CD4-positive, alpha-beta T cell treated with Interleukin-17A for 1 hour (primary cell): ENCODE measurements at places on chromosomes 1 and 21.

DNA sequence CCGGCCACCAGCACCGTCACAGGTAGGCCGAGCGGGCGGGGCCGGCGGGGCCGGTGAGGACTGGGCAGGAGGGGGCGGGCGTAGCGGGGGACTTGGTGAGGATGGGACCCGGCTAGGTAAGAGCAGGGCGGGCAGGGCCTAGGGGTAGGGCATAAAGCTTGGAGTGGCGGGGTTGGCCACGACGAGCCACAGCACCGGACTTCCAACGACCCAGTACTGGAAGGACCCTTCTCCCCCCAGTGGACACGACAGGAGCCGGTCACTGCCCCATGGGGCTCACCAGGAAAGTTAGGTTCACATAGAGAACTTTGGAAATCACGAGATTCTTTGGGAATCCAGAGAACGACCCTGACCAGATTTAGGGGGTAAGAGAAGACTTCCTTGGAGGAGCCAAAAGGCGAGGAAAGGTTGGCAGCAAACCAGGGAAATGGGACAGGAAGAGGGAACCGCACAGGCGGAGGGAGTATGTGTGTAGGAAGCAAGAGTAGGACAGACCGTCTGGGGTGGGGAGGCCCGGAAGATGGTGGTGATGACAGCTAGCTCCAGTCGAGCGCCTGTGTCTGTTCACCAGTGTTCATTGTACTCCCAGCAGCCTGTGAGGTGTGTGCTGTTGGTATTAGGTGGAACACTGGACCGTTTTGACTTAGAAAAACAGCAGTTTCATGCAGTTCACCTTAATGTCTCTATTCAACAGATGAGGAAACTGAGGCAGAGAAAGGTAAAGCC lies 20.4 kb downstream of the ZNF362 start:
- no peak for DNase-seq

GRCh38 chr1:244313346-244313745 lies 138.4 kb downstream of the ADSS2 start:
- no peak for DNase-seq

DNA sequence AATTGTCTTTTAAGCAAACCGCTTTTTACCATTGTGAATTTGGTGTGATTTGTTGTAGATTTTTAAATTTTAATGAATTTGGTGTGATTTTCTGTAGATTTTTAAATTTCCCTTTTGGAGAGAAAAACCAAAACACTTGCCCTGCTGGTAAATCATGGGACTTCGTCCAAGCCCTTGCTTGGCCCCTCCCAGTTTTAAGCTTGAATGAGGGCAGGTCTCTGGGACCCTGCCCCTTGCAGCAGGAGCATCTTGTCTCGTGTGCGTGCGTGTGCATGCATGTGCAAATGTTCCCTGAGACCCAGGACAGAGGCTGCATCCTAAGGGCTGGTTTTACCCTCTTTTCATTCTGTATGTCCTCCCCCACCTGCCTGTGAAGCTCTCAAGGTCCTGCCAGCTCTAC lies 248.6 kb downstream of the GREM2 start:
- no peak for DNase-seq

GRCh38 chr1:82697965-82698364 lies 897.2 kb downstream of the ADGRL2 start:
- DNase-seq, result no peak

- peak; percentile 27 for DNase-seq
Measured at GRCh38 chr1:42529724-42530181, 66.7 kb downstream of the CCDC30 start.

DNA sequence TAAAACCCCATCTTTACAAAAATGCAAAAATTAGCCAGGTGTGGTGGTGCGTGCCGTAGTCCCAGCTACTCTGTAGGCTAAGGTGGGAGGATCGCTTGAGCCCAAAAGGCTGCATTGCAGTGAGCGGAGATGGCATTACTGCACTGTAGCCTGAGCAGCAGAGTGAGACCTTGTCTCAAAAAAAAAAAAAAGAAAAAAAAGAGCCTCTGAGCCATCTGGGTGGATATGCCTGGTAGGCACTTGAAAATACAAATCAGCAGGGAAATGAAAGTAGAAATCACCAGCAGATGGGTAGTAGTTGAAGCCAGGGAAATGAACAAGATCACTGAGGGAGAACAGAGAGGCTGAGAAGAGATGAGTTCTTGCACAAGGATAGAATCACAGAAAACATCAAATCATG lies 131.0 kb upstream of the HMCN1 start:
- DNase-seq, result no peak

GRCh38 chr21:26914557-26914956 lies 52.3 kb downstream of the ADAMTS5 start:
- no peak for DNase-seq

GRCh38 chr1:48077795-48078222 lies 80.6 kb upstream of the TRABD2B start:
- DNase-seq, result no peak

DNA sequence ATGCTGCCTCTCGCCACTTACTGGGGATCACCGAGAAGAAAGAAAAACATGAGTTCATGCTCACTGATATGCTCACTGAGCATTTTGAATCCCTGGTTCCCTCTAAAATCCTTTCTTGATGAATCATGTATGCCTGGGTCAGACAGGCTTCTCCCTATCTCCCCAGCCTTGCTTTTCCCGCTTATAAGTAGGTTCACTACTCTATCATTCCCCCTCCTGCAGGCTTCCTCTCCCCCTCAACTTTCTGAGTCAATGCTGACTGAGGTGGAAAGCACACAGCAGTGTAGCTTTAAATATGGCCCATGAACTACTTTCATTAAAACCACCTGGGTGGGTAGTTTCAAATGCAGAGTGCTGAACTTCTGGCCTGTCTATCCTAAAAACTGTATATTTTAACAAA lies 41.7 kb downstream of the FMO4 start:
- DNase-seq, result no peak

DNA sequence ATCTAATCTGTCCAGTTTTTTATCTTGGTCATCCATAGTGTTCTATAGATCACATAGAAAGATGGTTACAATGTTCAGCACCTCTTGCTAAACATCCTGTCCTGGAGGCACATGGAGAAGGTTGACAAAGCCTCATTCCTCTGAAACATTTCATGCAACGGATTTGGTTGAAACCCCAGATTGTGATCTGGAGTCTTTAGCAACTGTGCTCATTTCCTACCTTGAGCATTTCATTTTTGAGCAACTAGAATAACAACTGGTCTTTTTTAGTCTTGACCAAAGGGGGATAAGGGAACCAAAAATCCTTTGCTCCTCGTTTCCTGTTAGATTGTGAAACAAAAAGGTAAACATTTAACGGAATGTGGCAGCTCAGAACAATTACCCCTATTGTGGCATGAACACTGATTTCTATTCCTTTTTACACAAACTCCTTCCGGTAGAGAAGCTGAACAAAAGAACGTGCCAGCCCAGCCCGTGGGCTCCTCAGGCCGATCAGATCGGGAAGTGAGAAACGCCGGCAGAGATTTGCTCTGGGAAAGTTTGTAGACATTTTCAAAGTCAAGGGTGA lies 94.7 kb upstream of the ERRFI1 start:
- DNase-seq, result no peak

DNA sequence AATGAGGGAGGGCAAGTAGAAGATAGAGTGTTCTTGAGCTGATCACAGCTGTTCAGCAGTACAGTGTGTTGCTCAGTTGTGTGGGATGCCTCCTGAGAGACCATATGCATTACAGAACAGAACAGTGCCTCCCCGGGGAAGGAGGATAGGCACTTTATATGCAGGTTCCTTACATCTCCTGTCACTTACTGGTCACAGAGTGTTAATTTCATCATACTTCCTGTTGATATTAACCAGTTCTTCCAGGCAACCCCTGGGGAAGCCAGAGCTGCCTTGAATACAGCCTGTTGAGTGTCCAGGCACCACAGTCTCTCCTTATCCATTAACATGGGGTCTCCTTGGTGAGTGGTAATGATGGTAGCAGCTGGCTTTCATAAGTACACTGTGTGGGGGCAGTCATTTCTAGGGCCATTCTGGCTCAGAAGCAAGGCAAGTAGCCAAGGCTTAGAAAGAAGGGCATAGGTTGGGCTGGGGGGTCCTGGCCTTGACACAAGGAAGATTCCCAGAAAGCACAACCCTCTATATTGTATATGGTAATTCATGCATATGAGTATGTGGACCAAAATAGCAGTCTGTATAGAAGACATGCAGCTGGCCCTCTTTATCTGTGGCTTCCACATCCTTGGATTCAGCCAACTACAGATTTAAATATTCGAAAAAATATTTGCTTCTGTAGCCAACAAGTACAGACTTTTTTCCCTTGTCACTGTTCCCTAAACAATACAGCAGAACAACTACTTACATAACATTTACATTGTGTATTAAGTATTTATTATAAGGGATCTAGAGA lies 142.4 kb downstream of the ZP4 start:
- no peak for DNase-seq

DNA sequence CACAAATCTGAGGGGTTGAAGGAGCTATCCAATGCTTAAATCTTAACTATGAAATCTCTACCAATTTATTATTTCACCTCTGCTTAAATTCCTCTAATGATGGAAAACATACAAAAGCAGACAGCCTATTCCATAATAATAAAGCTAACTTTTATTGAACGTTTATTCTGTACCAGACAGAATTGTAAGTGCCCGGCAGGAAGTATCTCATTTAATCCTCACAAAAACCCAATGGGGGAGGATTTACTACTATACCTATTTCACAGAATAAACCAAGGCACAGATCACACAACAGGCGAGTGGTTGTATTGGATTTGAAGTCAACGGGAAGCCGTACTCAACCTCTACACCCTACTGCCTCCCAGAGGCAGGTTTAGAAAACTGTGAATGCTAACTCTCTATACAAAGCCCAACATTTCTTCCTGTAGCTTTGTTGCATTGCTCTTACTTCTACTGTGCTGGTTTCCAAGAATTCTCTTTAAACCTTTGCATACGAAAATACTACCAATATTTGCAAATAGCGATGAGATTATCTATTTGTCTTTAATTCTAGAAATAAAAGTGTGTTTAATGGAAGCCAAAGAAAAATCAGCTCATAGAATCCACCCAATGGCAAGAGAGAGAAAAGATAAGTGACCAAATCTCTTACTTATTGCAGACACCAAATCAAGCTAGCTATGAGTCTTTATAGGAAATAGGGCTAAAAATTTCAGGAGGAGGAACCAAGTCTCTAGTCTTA lies 33.5 kb upstream of the C1orf53 start:
- DNase-seq, result peak; percentile 68

GRCh38 chr21:45511661-45512431 lies 30.4 kb downstream of the SLC19A1 start:
- DNase-seq, result no peak

- peak; percentile 4 for DNase-seq
Measured at GRCh38 chr1:212819726-212820125, 27.7 kb downstream of the SPATA45 start.

DNA sequence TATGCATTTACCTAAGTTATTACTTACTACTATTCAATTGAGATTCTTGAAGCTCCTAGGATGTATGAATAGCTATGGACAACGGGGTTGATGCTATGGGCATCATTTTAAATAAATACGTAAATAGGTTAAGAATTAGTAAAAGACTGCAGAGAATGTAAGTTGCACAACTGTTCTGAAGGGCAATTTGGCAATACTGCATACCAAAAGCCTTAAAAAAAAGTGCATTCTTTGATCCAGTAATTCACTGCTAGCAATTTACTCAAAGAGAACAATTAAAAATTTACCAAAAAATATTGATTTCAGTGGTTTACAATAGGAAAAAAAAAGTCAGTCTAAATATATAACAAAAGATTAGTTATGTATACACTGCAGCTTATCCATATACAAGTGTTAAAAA lies 3.5 kb downstream of the ARPC5 start:
- no peak for DNase-seq

GRCh38 chr21:35281956-35282355 lies 232.9 kb upstream of the RUNX1 start:
- no peak for DNase-seq

DNA sequence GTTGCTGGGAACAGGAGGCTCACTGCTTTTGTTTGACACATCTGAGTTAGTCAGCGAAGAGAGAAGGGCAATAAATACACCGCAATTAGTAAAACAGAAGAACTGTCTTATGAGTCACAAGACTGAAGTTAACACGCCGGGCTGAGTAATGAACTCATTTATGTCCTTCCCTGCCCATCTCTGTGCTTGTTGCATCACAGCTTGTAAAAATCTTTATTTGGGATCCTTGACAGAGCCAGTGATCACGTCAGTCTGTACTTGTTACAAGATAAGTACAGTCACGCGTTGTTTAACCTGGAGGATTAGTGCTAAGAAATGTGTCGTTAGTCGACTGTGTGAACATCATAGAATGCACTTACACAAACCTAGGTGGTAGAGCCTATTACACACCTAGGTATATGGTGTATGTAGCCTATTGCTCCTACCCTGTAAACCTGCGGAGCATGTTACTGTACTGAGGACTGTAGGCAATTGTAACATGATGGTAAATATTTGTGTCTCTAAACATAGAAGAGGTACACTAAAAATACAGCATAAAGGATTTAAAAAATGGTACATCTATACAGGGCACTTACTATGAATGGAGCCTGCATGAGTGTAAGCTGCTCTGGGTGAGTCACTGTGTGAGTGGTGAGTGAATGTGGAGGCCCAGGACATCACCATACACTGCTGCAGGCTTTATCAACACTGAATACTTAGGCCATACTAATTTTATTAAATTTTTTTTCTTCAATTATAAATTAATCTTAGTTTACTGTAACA lies 272.2 kb downstream of the TNR start:
- DNase-seq, result no peak

- no peak for DNase-seq
Measured at GRCh38 chr1:32953495-32953894, 11.1 kb downstream of the RNF19B start.

GRCh38 chr1:28291711-28292110 lies 32.4 kb downstream of the SESN2 start:
- DNase-seq, result no peak

DNA sequence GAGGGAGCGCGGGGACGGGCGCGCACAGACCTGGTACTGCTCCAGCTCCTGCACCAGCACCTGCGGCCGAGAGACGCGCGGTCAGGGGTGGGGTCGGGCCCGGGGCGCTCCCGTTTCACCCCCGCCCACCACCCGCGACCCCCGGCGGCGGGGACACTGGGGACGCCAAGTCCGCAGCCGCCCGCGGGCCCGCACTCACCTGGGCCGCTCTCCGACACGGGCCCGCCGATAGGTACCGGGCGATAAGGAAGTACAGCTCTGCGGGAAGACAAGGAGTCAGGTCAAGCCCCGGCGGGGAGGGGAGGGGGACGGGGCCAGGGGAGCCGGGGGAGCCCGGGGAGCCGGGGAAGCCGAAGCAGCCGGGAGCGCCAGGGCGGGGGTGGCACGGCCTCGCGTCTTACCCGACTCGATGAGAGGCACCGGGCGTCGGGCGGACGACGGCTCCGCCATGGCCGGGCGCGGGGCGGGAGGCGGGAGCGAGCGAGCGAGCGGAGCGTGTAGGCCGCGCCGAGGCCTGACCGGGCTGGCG lies 326 bp downstream of the BRWD1 start:
- no peak for DNase-seq

DNA sequence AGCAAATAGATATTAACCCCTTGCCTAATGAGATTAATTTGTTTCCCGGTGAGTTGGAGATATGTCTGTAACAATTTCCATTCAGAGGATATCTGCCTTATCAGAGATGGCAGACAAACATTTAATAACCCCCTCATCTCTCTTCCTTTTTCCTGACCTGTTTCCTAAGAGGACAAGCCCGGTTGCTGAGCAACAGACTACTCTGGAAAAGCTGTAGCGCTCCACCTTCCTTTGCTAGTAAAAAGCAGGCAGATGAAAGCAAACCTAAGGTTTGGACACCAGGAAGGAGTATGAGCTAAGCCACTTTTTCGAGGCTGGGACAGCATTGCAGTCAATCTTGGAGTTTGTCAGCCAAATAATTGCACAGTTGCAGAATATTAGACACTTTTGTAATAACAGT lies 82.4 kb downstream of the RGS21 start:
- no peak for DNase-seq

GRCh38 chr1:159132271-159132881 lies 39.0 kb upstream of the CADM3 start:
- peak; percentile 58 for DNase-seq
